ENCODE measurements at places on chromosomes 1 and 21.

DNA sequence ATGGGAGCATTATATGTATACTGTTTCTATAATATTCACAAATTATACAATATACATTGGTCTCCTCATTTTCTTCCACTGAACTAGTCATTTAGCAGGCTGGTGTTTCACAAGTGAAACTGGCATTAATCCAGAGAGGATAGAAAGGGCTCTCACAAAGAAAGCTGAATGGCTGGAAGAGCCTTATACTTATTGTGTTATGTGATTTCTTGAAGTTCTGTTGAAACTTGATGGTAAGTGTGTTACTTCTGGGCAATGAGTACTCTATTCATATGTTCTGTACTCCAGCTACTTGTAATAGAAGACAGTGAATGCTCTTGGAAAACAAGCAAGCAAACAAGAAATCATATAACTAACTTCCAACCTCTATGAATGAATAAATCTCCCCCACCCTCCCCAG is 14.9 kb downstream of the STX12 start:
- DNase-seq = no peak

GRCh38 chr1:154221278-154222001 is 685 bp downstream of the UBAP2L start:
- peak; percentile 73 for DNase-seq

GRCh38 chr1:232986527-232986922 is 36.1 kb downstream of the NTPCR start:
- DNase-seq = no peak

- no peak for DNase-seq
These were observed 239.7 kb upstream of the PLD5 start for GRCh38 chr1:242764161-242764560.

DNA sequence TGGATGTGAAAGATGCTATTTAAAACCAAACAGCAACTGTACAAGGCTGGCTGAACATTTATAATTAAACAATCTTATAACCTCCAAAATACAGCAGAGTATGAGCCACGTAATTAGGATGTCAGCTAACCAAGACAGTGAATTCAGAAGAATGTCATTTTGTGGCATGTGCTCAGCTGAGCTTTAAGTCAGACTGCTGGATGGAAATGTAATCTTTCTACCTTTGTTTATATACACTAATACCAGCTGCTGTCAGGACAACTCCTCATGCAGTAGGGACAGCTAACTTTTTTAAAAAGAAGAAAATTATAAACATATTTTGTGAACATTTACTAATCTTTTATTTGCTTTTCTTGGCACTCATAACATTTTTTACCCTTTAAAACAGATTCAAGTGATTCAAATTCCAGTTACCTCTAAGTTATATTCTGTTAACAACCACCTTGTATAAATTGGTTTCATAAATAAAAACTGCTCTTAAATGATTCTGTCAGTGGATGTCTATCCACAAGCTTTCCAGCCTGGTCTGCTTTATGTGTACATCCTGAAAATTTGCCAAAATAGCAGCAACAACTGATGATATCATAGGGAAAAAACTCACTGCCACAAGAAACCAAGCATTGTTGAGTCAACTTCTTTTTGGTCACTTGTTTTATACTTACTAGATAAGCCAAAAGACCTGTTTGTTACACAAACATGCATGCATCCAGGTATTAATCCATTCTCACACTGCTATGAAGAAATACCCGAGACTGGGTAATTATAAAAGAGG is 36.1 kb downstream of the DPH5 start:
- DNase-seq = no peak

DNA sequence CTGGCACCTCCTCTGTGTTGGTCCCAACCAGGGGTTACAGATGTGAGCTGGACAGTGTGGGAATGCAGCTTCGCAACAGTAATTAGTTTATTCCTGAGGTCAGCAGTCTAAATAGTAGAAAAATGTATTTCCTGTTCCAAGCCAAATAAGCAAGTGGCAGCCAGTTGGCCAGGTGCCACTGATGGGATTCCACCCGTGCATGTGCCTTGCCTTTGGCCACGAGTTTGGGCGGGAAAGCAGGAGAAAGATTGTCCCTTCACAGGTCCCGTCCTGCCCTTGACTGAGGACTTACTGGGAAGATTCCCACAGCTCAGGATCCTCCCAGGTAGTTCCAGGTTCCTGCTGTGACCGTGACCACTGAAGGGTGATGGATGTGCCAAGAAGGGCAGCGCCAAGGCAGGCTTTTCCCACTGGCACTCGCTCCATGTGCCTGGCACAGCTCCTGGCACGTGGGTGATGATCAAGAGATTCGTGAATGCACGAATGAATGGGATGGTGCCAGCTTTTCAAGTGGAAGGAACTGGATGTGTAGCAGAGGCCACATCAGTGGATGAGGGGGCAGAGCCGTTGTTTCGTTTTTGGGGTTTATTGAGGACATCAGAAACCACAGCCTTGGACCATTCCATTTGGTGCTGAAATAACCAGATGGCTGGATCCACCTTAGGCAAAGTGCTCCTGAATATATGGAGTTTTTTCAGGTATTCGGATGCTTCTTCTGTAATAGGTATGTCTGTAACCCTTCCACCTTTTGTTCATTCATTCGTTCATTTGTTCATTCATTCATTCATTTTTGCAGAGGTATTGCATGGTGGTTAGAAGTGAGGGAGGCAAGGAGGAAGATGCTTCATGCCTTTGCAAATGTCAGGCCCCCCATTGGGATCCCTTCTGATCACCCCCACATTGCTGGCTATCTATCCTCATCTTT is 62.4 kb upstream of the WNT4 start:
- no peak for DNase-seq

DNA sequence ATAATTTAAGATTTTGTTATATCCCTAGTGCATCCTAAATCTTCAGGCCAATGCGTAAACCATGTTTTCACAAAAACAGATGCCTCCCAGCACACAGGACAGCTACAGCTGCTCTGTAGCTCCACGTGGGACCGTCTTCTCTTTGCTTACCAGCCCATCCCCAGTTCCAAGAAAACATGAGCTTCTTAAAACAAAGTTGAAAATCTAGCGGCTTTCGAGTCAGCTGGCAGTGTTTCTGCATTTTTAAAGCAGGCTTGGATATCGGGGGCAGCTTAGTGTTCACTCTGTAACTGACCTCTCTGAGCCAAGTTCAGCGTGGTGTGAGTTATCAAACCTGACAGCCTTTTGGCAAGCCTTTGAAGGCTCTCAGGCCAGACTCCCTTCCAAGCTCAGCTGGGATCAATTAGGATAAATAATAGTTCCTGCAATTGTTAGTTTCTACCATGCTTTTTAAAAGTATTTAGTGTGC is 881.5 kb downstream of the LTN1 start:
- DNase-seq = no peak

Measured in hematopoietic multipotent progenitor cell treated with erythropoietin and hydrocortisone succinate and interleukin-3 and kit ligand, for 15 days (in vitro differentiated cells).